LHCN-M2 (cell line): ENCODE measurements at places on chromosomes 7 and 10. TPM values are rescaled to one million over a fixed set of nuclear protein-coding genes. Genes with fewer than 3 reads are reported as not detected.

DNA sequence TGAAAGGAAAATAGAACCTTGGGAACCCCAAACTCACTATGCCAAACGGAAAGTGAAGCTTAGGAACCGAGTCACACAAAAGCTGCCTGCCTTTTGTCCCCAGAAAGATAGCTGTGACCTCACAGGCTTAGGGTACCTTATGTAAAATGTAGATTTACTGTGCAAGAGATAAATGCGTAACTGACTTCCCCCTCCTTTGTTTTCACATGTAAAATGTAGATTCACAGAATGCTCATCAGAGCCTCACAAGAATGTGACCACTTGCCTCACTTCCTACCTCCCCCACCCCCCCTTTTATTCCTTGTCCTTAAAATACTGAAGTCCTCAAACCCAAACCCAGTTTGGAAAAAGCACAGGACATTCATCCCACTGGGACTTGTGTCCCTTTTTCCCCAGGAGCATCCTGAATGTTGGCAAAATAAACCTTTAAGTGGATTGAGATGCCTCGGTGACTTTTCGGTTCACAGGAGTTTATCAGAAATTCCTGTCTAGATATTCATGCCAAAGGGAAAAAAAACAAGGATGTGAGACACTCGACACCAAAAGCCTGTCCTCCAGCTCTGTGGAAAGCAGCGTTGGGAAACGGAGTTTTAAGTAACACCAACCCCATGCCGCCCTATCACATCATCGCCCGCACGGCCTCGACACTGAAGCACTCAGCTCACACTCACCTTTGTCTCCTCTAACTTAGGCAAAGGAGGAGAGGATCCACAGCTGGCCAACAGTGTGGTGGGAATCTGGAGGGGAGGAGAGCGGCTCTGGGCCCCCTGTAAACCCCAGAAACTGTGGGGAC lies 45.9 kb downstream of the SVIL start:
- no peak for DNase-seq

DNA sequence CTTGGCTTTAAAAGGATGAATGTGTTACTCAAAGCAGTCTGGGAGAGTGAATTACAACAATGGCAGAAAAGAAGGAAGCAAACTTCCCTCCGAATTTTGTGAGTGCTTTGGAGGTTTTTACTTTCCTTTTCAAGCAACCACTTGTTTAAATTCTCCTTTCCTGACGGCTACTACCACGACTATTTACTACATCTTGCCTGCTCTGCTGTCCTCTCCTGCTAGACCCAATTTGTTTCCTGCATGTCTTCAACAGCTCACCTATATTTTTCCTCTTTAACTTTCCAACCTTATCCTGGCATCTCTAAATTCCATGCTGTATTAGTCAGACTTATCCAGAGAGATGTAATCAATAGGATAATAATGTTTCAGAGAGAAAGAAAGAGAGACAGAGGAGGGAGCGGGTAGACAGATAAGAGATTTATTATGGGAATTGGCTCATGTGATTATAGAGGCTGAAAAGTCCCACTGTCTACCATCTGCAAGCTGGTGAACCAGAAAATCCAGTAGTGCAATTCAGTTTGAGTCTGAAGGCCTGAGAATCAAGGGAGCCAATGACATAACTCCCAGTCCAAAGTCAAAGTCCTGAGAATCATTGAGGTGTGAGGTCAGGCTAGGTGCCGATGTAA lies 42.8 kb upstream of the SLC13A1 start:
- DNase-seq = no peak

BMPR1A gene
- total RNA-seq = 27.0 and 28.8 TPM in 2 replicates

- no peak for DNase-seq
Measured at GRCh38 chr7:106957766-106958165, 86.7 kb upstream of the PRKAR2B start.

- DNase-seq = no peak
Measured at GRCh38 chr10:101901340-101901739, 57.7 kb upstream of the KCNIP2 start.
